ENCODE measurements at places on chromosomes 13 and 19.

- DNase-seq: no peak
Measured at GRCh38 chr13:43373400-43373799, 350.0 kb downstream of the DNAJC15 start.

DNA sequence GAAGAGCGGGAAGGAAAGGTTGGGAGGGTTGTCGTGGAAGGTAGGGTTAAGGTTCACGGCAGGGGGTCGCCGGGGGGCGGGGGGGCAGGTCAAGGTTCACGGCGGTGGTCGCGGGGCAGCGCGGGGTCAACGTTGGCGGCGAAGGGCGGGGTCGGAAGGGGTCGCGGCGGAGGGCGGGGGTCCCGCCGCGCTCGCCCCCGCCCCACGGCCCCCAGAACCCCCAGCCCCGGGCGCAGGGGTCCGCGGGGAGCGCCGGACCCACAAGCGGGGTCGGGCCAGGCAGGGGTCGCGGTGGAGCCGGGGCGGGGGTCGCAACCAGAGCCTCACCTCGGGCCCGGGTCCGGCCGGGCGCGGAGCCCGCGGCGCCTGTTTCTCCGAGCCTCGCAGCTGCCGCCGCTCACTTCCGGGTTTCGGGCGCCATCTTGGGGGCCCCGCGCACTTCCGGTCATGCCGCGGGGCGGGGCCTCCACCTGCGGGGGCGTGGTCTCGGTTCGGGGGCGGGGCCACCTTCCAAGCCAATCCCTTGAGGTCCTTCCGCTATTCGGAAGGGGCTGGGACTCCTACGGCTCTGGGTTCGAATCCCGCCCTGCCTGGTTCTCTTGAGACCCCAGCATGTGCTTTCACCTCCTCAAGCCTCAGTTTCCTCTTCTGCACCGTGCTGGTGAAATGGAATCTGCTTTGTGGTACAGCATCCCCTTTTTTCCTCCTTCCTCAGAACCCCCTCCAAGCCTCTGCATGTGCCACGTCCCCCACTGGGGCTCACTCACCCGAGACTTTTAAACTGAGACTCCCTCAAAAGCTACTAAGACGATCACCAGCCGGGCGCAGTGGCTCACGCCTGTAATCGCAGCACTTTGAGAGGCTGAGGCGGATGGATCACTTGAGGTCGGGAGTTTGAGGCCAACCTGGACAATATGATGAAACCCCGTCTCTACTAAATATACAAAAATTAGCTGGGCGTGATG lies at the start of gene SBNO2:
SBNO2 (minus strand) TSS at position 424 of the 965 bp plus-strand sequence. CDS start 19,992 bp downstream, outside the sequence.
- peak; percentile 34 for DNase-seq

- no peak for DNase-seq
Measured at GRCh38 chr19:13804830-13805683, 9.8 kb downstream of the ZSWIM4 start.

DNA sequence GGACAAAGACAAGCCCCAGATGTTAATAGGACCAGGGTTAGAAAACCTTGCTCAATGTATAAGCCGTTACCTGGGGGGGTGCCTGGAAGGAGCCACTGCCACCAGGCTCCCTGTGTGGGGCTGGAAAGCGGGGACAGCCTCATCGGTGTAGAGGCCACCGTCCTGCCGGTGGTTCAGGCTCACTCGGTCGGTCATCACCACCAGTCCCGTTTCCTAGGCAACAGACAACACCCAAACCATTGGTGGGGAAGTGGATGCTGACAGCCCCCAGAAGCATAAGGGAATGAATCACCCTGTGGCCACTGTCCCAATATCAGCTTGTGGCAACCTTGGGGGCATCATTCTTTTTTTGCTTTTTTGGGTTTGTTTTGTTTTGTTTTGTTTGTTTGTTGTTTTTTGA lies 55.8 kb downstream of the CPAMD8 start:
- no peak for DNase-seq

DNA sequence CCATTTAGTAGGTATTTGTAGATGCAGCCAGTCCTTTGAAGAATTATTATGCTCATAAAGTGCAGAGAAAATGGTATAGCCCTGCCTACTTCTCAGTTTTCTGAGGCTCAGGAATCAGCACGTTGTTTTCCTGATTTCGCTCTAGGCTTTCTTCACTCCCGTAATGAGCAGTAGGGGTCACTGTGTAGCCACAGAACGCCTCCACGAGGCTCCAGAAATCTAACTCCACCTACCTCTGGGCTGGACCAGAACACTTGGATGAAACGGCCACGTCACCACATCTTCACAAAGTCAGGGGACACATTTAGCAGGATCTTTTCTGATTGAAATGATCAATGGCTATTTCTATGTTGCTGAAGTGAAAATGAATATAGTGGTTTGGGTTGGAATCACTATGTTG lies 49.8 kb upstream of the GTF3A start:
- DNase-seq: peak; percentile 85

Measured in DMS153 (cell line).